ENCODE measurements at places on chromosomes 7 and 10. TPM values are rescaled to one million over a fixed set of nuclear protein-coding genes. Genes with fewer than 3 reads are reported as not detected.
A peak's percentile ranks its signal among the peaks of the same experiment; 100 is the strongest.

DNA sequence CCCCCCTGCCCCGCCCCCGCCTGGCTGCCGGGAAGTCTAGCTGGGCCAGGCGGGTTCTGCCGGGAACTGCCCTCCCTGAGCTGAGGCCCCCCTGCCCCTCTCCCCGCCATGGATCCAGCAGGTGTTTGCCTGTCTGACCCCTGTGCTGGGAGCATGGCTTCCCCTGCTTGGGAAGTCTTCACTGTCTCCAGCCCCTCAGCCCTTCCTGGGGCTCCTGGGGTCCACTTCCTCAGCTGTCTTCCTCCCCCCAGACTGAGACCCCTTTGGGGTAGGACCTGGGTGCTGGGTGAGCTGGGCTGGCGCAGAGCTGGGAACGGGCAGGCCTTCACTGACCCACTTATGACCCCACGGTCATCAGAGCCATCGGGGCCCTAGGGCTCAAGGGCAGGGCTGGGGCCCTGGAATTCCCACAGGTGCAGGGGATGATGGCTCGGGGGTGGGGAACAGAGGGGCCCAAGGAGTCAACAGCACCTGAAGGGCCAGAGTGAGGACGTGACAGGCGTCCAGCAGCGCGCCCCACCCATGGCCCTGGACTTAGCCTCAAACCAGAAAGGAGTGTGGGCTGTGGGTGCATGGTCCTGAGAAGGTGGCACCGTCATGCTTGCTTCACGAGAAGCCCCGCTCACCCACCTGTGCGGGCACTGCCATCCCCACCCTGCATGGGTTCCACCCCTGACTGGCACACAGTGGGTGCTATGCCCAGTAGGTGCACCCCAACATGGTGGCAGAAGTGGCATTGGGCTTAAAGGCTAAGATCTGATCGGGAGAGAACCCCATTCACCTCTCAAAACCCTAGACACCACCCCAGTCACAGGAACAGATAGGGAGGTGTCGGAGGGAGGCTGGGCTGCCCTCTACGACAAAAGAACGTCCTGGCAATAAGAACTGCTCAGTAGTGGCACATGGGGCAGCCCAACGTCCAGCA is 16.2 kb upstream of the TNRC18 start:
- H3K27me3 ChIP-seq, result no peaks in the 10 kb centered on the region
- DNase-seq, result no peak
- H3K36me3 ChIP-seq, result no peaks in the 10 kb centered on the region
- H3K4me3 ChIP-seq, result no peak overlapping the region
- H3K27ac ChIP-seq, result no peak overlapping the region

GNG11 gene
- total RNA-seq, result 21.8 TPM

MACC1 gene
- total RNA-seq, result 0.26 TPM

DNA sequence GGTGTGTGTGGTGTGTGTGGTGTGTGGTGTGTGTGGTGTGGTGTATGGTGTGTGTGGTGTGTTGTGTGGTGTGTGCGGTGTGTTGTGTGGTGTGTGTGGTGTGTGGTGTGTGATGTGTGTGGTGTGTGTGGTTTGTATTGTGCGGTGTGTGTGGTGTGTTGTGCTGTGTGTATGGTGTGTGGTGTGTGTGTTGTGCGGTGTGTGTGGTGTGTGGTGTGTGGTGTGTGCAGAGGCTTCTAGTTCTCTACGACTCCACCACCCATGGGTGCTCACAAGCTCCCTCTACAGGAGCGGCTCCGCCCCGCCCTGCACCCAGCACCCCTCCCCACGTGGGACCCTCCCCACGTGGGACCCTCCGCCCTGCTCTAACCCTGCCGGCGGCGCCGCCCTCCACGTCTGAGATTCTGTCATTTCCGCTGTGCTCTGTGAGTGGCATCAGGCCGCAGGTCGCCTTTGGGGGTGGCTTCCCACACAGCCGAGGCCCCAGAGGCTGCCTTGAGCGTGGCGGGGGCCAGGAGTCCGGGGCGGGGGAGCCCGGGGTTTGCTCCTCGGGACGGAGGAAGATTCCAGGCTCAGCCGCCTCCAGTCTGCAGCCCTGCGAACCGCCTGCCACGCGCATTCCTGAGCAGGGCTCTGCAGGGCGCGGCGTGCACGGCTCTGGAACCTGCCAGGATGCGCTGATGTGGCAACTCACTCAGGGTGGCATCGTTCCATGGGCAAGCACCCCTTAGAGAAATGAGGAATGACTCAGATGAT is 37.0 kb upstream of the DNAJB6 start:
- no peak for DNase-seq
- no peak overlapping the region for H3K27ac ChIP-seq
- H3K4me3 ChIP-seq, result no peak overlapping the region
- H3K36me3 ChIP-seq, result no peaks in the 10 kb centered on the region

DNA sequence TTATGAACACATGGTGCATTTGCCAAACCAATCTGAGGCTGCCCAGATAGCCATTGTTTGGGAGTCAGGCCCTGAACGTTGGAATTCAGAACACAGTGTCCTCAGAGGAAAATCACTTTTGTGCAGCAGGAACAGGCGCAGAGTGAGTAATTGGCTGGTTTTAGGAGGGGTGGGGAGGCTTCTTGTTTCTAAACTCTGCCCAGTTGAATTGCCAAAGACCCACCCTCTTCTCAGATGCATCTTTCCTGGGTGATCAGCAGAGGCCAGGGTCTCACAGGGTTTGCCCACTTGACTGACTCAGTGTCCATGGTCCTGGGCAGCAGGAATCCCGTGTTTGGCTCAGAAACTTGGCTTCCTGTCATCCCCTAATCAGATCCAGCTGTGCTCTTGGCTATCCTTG is 24.3 kb downstream of the PRLHR start:
- no peak overlapping the region for H3K4me3 ChIP-seq
- peak; percentile 69 for DNase-seq
- H3K27ac ChIP-seq, result no peak overlapping the region
- H3K36me3 ChIP-seq, result no peaks in the 10 kb centered on the region
- peaks cover 20% of the 10 kb centered on the region for H3K4me1 ChIP-seq
- H3K27me3 ChIP-seq, result no peaks in the 10 kb centered on the region

All from right atrium auricular region (tissue), 2 donors.